ENCODE measurements at places on chromosomes 1 and 21.

GRCh38 chr1:201228011-201228983 lies 37.7 kb downstream of the IGFN1 start:
- DNase-seq = no peak

GRCh38 chr21:33088384-33088783 lies 18.4 kb downstream of the OLIG1 start:
- DNase-seq = no peak

DNA sequence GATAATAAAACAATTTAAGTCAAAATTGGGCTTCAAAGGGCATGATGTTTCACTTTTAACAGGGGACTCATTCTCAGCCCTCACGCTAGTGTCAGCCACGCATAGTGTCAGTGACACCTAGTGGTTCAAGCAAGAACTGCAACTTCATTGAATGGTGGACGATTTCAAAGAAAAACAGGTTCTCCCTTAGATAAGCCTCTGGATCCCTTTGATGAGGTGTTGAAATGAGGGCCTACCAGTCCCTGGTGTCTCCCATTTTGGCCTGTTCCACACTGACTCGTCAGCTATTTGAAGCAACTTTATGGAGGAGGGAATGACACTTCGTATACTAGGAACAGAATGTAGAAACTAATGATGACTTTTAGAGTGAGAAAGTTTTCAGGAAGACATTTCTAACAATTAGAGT lies 56.2 kb downstream of the FCRL5 start:
- peak; percentile 57 for DNase-seq

DNA sequence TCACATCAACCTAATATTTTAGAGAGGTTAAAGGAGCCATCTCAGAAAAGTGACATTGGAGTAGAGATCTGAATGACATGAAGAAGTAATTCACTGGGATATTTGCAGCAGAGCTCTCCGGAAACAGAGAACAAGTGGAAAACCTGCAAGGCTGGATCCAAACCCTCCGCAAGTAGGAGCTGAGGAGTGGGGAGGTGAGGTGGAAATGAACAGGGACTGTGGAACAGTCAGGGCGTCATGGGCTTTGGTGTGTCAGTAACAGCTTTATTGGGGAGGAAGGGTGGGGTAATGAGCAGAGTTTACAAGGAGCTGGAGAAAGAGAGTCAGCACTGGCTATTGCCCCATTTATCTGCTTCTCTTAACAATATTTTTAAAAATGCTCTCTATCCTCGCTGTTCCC lies 9.3 kb upstream of the IVL start:
- no peak for DNase-seq

DNA sequence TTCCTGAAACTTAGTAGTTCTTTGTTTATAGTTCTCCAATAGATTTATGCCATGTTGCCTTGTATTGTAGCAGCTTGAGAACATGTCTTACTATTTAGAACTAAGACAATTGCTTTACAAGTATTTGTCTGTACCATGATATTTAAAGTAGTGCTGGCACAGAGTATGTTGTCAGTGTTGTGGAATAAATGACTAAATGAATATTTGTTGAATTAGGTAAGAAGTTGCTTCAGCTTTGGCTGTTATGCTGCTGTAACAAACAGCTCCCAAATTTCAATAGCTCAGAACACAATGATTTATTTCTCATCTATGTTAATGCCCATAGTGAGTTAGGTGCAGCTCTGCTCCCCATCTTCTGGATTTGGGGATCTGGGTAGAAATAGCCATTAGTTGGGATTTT lies 90.2 kb upstream of the VCAM1 start:
- no peak for DNase-seq

DNA sequence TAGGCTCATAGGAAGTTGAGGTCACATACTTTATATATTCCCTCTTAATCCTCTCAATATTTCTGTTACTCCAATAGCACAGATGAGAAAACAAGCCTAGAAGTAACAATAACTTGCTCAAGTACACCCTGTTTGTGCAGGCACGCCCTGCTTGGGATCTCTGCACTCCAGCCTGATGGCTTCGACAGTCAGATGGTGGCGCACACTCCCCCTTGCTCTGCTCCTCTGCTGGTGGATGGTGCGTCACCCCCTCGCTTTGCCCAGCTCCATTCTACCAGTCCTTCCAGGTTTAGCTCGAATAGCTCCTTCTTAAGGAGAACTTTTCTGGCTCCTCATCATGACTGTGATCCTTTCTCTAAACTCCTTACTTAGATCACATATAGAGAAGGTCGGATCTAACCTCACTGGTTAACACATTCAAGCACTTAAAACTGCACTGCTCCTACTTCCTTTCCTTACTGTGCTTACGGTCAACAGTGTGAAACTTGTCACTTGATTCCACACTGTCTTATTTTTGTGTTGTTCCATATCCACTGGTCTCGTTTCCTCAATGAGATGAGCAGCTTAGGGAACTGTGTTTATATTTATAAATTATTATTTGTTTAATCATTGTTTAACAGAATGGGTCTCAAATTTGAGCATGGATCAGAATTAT lies 3.0 kb downstream of the TSPAN2 start:
- no peak for DNase-seq

- no peak for DNase-seq
Observed at GRCh38 chr1:15405106-15405850, 4.4 kb upstream of the EFHD2 start.

DNA sequence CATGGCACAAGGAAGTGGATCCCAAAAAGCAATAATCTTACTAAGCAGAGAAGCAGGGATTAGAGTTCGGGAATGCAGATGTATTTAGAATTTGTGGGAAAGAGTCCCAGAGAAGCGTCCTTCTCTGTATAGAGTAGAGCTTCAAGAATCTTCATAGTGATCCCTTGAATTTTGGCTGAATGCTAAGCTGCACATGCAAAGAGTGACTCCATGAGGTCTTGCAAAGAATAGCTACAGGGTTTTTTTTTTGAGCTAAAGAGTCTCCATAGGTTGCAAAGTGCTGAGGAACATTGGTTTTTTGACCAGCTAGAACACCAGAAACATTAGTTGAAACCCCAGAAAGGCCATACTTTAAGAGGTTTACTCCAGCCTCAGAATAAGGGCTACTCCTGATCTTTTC lies 206.7 kb downstream of the CTH start:
- DNase-seq = no peak

DNA sequence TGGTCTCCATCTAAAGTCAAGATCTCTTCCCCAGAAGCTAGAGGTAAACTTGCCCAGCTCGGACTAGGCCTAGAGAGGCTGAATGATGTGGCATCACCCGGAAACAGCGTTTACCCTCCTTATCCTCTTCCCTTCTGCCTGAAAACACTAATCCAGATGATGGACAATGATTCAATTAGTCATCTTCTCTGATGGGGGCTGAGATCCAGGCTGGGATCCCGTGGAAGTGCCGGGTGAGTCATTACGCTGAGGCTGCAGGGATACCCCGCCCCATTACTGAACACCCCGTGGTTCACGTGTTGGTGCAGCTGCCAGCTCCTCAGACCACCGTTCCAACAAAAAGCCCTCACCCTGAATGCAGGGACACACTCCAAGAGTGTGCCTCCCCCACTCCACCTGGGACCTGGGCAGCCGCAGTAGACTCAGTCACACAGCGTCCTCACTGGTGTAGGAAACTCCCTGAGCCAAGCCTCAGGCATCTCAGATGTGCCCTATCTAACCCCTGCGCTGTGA lies 2.0 kb downstream of the S100A6 start:
- no peak for DNase-seq

DNA sequence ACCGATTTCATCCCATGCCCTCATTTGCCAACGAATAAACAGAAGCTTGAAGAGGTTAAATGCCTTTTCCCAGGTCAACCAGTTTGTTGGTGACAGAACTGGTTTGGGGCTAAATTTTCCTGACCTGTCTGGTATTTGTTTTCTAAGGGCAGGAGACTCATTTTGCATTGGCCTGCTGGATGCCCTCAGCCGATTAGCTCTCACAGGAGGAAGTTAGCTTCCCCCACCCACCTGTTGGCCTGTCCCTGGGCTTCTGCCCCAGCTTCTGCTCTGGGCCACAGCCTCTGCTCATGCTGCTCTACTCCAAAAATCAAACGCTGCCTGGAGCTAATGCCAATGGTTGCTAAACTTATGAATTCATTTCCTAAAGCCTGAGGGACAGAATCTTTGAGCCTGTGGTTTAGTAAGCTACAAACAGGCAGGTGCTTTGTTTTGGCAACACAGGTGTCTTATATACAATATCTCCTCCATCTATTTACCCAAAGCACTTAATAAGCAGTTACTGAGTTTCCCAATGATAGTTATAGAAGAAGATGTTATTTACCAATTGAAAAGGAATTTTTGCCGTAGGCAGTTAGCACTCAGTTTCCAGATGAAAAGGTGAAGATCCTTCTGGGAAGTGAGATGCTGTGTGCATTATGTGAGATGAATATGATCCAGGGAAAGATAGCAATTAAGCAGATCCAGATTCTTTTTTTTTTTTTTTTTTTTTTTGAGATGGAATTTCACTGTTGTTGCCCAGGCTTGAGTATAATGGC lies 82.3 kb downstream of the TM2D1 start:
- no peak for DNase-seq

GRCh38 chr1:232040260-232040659 lies 413.7 kb downstream of the DISC1 start:
- DNase-seq = no peak

GRCh38 chr1:36884029-36884701 lies 150.2 kb downstream of the GRIK3 start:
- no peak for DNase-seq

DNA sequence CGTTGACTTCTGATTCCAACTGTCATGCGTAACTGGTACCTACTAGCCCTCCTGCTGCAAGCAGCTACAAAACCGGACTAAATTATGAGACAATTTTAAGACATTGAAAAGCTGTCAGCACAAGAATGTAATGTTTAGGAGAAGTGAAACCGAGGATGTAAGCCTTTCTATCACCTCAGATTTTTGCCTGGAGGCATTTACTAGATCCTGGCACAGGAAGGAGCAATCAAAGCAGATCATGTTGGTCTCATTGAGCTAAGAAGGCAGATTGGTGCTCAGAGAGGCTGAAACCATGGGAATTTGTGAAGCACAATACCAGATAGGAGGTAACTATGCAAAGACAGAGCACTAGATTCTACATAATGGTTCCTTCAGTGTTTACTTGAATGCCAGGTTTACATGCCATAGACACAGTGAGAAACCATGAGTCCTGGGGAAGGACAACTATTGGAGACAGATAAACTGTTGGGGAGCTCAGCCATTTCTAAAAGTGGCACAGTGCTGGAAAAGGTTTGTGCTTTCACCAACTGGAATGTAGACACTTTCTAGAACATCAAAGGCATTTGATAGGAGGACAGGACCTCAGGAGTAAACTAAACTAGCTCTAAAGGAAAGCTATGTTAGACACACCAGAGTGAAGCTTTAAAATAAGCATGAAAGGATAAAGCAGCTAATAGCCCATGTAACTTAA lies 179.4 kb downstream of the LYPLAL1 start:
- no peak for DNase-seq

All from memory B cell (primary cell).